Fibroblast of the conjunctiva (primary cell): ENCODE measurements at places on chromosomes 7 and 10.
A peak's percentile ranks its signal among the peaks of the same experiment; 100 is the strongest.

DNA sequence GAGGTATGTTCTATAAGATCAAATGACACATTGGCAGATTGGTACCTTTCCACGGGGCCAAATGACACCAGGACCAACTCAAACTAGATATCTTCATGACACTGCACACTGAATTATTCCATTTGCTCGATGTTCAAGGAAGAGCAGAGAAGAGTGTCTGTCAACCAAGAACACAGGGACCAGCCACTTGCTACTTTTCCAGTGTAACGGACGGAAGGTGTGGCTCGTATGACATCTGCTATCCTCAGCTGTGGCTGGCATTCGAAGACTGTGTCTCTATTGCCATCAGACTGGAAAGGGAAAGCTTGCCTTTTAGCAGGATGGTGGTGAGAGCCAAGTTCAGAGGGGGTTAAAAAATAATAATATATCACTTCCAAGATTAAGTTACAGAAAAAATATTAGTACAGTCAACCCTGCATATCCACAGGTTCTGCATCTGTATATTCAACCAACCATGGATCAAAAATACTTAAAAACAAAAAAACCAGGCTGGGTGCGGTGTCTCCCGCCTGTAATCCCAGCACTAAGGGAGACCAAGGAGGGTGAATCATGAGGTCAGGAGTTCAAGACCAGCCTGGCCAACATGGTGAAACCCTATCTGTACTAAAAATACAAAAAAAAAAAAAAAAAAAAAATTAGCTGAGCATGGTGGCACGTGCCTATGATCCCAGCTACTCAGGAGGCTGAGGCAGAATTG, 237.1 kb downstream of the PRPF18 start:
- DNase-seq: no peak

DNA sequence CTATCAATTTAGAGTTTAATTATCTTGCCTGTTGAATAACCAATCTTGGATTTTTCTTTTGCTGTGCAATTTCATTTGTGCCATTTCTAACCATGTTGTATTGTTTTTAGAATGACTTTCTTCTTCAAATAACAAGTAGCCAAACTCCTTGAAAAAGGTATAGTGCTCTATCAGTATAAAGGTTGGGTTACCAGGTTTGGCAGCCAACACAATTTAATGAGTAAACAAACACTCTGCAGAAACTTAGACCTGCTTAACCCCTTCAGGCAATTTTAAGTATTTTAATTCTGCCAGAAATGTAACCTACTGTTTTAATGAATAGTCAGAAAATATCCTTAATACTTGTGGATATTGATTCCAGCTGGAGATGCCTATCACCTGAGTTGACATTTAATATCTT, 299.8 kb downstream of the ARL4A start:
- no peak for DNase-seq

DNA sequence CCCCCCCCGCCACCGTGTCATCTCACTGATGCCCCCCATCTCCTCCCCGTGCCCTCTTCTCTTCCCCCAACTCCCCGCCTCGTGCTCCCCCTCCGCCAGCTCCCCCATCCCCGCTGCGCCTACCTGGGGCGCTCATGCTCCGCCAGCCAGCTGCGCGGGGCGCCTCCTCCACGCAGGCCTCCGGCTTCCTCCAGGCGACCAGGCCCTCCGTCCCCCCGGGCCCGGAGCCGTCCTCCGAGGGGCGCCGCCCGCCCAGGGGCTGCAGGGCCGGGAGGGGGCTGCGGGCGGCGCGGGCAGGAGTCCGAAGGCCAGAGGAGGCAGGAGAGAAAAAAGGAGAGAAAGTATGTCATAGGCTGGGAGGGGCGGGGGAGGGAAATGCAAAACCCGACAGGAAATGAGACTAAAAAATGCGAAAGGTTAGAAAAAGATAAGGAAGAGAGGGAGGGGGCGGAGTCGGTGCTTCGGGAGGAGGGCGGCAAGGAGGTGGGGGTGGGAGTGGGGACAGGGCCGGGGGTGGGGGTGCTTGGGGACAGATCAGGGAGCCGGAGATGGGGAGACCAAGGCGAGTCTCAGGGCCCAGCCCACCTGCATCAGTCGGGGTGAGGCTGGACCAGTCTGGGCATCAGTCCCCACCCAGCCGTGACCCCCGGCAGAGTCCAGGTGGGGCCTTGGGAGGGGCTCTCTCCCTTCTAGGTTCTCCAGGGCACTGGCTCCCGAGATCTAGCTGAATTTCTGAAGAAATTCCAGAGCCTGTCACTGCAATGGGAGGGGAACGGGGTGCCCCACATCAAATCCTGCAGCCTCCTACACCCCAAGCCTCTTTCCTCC, at the start of gene CARD11:
Gene CARD11 (minus strand): TSS at position 324 of the 828 bp plus-strand sequence. CDS start 85,361 bp downstream, outside the sequence.
- DNase-seq: no peak

DNA sequence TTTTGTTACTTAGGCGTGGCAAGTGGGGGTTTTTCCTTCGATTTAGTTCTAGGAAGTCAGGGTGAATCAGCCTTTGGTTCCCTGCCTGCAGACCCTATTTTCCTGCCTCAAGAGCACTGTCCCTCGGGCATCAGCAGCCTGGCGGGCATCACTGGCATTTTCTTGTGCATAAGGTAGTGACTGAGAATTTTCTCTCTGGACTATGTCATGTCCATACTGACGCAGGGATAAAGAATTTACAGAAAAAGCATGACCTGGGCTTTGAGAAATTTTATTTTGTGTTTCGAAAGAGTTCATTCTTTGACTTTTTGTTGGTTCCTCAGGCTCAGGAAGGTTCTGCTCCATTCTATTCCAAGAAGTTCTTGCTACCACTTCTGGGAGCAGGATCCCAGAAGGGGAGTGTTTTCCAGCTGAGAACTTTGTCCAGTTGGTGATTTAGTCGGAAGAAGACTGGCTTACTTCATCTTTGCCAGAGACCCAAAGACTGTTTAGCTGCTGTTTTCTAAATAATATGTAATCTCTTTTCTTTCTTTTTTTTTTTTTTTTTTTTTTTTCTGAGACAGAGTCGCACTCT, 213.9 kb upstream of the SH2B2 start:
- DNase-seq: no peak

GRCh38 chr10:113612154-113612553, 51.7 kb downstream of the NRAP start:
- no peak for DNase-seq

GRCh38 chr7:156386097-156386496, 254.5 kb upstream of the RNF32 start:
- DNase-seq: no peak

DNA sequence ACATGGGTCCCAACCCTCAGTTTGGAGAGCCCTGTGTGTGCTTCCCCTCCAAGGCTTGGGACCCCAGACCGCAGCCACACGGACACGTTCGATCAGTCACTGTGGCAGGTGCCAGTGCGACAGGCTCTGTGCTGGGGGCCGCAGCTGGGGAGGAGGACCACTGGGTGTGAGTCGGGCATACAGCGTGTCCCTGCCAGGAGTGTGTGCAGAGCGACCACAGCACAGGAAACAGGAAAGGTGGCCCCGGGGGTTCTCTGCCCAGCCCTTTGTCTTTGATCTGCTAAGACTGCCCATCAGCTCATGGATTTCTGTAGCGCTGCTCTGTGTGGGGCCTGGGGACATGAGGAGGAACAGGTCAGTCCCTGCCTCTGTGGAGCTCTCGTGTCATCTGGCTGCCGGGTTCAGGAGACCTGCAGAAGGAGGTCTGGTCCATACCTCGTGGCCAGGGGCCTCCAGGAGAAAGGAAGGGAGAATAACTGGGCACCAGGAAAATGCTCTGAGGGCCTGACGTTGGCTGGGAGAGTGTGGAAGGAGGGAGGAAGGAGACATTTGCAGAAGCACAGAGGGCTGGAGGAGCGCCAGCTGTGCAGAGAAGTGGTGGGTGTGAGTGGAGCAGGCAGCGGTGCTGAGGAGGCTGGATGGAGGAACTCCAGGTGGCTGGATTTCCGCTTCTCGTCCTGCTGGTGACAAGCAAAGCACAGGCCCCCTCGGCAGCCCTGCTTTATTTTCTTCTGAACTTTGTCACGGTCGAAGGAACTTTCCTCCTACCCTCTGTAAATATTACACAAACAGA, 4.1 kb downstream of the NUDT1 start:
- no peak for DNase-seq

- DNase-seq: no peak
These were observed 66.8 kb upstream of the SEPHS1 start for GRCh38 chr10:13414855-13415254.

- no peak for DNase-seq
These were observed 667.3 kb upstream of the SORCS1 start for GRCh38 chr10:107831772-107832171.

DNA sequence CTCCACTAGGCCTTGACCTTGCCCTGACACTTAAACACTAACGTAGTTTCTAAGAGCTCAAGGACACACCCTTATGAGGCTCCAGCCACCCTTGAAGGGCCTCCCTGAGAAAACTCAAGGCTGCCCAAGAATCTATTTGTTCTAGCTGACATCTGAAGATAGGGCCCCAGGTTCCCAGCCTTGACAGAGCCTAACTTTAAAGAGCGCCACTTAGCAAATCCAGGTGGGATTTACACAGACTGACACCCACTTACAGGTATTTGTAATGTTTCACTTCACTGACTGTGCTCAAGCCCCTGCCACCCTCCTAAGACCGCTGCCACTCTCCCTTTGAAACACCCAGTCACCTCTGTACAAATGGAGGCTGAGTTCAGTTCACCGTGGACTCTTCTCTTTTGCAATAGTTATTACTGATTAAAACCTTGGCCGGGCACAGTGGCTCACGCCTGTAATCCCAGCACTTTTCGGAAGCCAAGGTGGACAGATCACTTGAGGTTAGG, 90.4 kb downstream of the SVOPL start:
- DNase-seq: no peak

- DNase-seq: peak; percentile 85
These were observed 39.8 kb upstream of the LANCL2 start for GRCh38 chr7:55325371-55325792.

DNA sequence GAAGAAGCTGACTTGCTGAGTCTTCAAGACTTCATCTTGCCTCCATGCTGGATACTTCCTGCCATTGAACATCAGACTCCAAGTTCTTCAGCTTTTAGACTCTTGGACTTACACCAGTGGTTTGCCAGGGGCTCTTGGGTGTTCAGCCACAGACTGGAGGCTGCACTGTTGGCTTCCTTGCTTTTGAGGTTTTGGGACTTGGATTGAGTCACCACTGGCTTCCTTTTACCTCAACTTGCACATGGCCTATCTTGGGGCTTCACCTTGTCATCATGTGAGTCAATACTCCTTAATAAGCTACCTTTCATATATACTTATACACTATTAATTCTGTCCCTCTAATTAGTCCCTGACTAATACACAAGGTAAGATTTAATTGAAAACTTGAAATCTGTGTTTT, 361.7 kb upstream of the SEMA3C start:
- no peak for DNase-seq

GRCh38 chr7:26360650-26361049, 69.0 kb downstream of the SNX10 start:
- DNase-seq: no peak

- no peak for DNase-seq
These were observed 127.4 kb downstream of the TRRAP start for GRCh38 chr7:99005776-99006175.

DNA sequence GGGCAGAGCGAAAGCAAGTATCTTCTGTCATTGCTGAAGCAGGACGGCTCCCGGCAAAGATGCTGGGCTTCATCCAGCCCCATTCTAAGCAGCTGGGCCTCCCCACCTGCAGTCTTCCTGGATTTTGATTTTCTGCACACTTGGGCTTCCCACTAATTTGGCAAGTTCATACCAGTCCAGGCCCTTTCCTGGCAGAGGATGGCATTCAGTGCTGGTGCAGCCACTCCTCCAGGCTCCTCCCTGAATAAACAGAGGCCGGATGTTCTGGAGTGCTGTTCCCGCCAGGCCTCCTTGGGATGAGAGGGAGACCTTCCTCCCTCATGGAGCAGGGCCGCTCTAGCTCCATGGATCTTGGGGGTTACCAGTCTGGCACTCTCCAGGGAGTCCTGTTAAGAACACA, 3.4 kb downstream of the BAG3 start:
- DNase-seq: no peak

DNA sequence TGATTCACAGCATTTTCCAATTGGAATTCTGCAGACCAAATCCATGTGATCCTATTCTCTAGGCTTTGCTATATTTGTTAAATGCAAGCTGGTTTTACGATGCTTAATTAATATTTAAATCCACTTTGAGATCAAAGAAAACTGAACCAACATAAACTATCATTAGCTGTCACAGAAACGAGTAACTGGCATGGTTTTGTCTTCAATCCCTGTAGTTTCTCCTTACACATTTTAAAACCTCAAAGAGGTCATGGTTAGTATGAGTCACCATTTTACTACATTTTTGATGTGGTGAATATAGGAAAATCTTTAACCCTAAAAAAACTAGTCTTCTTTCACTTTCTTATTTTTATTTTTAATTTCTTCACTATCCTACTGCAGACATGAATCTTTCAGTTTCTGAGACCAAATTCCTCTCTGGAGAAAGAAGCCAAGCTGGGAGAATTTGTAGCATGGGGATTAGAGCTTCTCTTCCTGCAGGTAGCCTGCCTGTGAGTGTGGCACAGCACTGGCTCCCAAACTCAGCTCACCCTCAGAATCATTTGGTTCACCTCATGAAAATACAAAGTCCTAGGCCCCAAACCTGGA, 8.7 kb upstream of the LIPM start:
- DNase-seq: peak; percentile 18

GRCh38 chr10:111458256-111458655, 381.4 kb downstream of the ADRA2A start:
- DNase-seq: no peak

GRCh38 chr10:945778-946177, 14.3 kb upstream of the LARP4B start:
- DNase-seq: no peak

DNA sequence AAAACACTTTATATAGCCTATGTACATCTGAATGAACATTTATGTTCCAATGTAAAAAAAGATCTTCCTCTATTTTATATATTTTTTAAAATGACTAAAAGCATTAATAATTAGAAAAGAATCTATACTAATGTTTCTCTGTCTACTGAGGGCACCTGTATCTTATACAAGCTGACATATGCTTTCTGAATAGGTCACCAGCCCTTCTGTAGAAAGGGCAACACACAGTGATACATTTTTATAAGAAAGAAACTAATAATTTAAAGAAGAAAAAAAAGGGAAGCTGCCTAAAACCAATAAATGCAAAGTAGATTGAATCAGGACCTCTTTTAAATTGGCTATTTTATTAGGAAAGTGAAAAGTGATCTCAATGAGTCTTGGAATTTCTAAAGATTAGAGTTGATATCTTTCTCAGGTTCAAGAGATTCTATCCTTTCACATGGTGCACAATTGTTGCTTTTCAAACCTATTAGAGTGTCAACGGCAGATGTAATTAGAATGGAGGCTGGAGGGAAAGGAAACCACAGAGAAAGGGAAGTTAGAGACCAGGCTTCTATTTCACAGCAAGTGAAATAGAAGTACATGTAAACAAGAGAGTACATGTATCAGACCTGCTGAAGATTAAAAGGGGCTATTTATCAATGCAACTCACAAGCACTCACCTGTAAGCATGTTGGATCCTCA, 6.3 kb downstream of the MTPN start:
- DNase-seq: no peak

DNA sequence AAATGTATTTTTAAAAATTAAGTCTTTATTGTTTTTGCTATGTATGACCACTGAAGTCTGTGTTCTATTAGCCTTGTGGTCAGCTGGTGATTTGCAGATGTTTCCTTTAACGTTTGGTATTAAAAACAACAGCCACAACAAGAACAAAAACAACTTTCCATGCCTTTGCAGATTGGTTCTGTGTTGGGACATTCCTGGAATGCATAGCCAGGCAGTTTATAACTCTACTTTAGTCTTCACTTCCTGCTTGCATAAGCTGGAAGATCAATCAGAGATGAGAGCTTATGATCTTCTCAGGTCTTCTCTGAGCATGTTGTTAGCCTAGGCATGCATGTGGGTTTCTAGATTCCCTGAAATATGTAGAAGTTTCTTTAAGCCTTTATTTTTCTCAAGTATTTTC, 58.9 kb upstream of the SEMA3C start:
- DNase-seq: peak; percentile 43
